ENCODE measurements at places on chromosomes 7 and 10.

DNA sequence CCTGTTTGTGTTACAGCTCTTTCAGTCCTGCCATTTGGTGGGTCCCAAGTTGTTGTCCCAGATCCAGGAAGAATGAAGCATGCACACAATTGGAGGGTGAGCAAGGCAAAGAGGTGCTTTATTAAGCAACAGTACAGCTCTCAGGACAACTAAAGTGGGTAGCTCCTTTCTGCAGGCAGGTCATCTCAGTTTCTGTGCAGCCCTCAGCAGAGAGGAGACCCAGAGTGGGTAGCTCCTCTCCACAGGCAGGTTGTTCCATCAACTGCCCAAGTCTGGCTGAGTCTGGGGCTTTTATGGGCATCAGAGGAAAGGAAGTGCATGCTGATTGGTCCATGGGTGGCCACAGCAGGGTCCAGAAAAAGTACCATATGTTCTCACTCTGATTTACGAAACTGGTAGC, 624.5 kb downstream of the LRMDA start:
- DNase-seq, result no peak

GRCh38 chr10:63940277-63940922, 419.2 kb downstream of the REEP3 start:
- no peak for DNase-seq

GRCh38 chr7:47322731-47323130, 259.2 kb downstream of the TNS3 start:
- no peak for DNase-seq

DNA sequence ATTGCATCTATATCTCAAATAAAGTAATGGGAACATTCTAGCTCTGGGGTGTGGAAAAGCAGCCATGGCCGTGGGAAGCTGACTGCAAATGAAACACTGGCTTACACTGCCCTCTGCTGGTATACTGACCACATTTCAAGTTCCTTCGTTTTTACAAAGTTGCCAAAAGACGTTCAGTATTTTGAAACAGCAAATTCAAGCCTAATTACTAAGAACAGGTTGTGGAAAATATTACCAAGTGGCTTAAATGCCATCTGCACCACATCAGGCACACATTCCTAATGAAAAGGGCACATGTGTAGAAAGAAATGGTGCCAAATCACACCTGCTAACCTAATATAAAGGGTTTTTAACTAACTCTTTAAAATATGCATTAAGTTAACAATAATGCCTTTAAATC, 83.9 kb downstream of the JAZF1 start:
- no peak for DNase-seq

DNA sequence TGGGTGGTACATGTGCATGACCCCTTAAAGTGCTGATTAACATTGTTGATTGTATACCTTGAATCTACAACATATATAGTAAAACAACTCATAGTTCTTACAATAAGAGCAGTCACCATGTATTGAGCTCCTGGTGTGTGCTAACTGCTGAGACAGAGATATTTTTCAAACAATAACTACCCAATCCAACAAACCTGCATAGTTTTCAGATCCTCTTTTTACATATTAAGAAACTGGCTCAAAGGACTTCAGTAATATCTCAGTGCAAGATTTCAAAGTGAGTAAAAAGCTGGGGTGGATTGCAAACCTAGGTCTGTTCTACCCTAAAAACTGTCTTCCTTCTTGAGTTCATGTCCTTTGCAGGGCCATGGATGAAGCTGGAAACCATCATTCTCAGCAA, 272.2 kb downstream of the SNX13 start:
- DNase-seq, result no peak

DNA sequence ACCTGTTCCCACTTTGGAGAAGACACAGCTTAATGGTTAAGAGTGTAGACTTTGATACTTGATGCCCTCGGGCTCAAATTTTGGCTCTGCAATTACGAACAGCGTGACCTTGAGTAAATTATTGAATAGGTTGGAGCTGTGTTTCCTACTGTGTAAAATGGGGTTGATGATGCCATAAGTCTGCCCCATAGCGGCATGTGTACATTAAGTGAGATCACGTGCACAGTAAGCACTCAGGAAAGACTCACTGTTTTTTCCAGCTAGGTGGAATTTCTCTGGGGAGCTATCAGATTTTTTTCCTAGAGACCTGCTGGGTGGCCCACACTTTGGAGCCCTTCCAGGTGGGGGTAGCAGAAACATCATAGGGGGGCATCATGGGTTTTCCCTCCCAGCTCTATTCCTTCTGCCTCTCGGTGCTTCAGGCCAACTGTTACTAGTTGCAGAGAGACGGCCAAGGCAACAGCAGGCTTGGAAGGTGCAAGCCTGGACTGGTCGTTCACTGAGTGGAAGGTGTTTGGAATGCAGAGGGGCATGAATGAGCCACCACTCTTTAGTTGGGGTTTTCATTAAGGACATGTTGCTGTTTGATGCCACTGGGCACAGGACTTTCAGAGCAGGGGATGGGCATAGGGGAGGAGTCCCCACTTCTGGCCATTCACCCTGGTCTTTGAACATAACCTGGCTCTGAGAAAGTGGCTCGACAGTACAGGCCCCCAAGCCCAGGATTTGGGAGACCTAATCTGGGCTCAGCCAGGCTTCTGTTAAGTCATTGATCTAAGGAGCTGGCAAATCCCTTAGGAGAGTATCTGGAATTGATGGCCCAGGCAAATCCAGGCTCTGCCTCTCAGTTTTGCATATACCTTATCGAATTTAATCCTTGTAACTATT, 64.0 kb downstream of the SYPL1 start:
- no peak for DNase-seq

DNA sequence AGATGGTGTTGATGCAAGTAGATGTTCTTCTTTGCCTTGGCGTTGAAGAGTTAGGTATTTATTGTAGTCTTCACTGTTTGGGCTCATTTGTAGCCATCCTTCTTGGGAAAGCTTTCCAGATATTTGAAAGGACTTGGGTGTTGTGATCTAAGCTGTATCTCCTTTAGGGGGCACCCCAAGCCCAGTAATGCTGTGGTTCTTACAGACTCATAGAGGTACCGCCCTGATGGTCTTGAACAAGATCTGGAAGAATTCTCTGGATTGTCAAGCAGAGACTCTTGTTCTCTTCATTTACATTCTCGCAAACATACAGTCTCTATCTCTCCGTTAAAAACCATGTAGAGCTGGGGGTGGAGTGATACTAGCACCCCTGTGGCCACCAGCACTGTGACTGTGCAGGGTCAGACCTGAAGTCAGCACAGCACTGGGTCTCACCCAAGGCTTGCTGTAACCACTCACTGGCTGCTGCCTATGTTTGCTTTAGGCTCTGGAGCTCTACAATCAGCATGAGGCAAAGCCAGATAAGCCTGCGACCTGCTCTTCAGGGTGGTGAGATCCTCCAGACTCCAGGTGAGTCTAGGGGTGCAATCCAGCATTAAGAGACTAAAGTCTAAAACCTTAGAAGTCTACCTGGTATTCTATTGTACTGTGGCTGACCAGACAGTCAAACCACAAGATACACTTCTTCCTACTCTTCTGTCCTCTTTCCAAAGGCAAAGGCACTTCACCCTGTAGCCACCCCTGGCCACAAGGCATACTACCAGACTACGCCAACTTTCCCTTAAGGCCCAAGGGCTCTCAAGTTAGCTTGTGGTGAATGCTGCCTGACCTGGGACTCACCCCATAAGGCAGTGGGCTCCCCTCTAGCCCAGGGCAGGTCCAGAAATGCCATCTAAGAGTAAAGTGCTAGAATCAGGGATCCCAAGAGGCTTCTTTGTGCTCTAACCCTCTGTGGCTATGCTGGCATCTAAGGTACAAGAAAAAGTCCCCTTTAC, 209.7 kb upstream of the TMEM196 start:
- peak; percentile 34 for DNase-seq

GRCh38 chr10:25493122-25493893, 318.5 kb downstream of the GPR158 start:
- peak; percentile 87 for DNase-seq

- no peak for DNase-seq
Observed at GRCh38 chr10:7857262-7857661, 39.0 kb downstream of the TAF3 start.

GRCh38 chr7:41910940-41911600, 208.2 kb upstream of the INHBA start:
- no peak for DNase-seq

DNA sequence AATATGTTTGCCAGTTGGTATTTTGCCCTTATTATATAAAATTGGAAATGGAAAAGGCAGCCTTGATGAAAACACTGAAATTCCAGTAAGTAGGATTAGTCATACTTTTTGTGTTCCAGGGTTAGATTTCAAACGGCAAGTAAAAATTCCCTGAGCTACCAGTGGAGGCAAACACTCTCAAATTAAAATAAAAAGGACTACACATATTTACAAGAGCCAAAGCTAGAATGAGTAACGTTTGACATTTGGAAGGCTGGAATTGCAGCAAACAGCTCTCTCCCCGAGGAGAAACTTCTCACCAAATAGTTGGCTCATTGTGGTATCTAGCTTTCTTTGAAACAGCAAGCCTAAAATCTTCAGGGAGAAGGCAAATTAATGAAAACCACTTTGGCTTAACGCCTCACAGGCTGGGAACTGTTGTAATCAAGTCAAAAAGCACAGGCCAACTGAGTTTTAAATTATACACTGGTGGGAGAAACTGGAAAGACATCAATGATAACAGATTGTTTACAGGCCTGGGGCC, 288.4 kb downstream of the SNX13 start:
- no peak for DNase-seq

- DNase-seq, result no peak
Observed at GRCh38 chr10:7092603-7093002, 318.2 kb downstream of the SFMBT2 start.

DNA sequence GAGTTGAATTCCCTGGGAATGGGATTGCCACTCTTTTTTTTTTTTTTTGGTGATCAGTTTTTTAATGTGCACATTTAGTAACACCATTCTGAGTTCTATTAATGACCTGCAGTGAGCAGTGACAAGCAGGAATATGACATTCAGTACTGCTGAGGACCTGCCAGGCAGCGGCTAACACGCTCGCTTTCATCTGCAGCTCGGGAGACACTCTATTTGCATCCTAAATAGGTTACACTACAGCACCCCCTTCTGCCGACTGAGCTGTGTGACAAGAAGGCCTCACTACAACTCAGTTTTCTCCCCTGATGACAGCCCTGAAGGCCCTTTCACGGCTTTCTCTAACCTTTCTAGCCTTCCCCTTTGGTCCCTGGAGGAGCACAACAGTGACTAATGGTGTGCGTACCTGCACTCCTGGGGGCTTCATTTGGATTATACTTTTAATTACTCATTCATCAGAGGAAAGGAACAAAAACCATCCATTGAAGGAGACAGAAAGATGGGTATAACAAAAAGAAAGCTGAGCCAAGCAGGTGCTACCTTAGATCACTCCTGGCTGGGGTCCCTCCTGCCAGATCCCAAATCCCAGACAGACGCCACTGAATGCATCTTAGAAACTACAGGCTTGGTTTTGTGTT, 872.4 kb downstream of the LRMDA start:
- no peak for DNase-seq

DNA sequence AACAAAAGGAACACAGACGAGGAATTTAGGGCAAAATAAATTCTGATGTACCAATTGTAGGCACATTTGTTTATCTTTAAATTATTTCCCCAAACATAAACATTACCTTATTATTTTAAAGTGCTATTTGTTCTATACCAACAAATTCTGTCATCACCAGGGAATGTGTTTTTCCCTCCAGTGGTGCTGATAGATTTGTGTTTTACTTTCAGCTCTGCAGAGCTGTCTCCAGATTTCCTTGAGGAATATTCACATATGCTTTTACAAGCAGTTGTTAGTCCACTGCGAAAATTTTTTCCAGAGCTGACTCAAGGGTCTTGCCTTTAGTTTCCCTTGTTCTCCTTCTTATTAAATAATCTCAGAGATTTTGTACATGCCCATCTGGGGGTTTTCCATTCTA, 362.8 kb downstream of the PHF14 start:
- no peak for DNase-seq

DNA sequence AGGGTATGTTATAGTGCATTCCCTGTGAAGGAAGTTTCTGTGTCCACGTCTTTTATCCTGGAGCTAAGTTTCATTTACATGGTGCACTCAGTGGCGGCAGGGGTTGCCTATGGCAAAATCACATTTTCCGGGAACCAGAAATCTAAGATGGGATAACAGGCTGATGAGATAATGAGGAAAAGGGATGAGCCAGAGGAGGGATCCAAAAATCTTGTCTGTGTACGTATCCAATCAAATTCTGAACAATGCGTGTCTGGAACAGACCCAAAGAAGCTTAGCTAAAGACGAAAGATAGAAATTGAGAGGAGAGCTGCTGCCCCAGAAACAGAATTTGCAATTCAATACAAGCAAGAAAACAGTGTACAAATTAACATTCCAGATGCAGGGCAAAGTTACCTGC, 16.1 kb downstream of the LANCL2 start:
- DNase-seq, result no peak

- DNase-seq, result no peak
Observed at GRCh38 chr10:31760674-31761081, 168.0 kb downstream of the ARHGAP12 start.

DNA sequence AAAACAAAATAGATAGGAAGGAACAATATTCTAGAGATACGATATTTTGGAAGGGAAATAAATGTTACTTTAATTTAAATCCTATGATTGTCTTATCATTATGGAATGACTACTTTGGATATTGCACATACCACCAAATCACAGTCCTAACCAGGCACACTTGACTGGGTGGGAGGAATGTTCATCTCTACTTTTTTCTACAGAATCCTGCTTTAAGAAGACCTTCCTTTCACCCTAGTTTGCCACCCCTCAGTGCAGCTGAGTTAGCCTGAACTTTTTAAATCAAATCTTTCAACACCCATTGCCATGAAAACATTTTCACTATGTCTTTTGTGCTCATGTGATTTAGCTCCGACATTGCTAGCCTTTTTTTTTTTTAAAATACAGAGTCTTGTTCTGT, 38.1 kb downstream of the RELN start:
- peak; percentile 44 for DNase-seq

- no peak for DNase-seq
Observed at GRCh38 chr10:24625778-24626177, 97.9 kb downstream of the ARHGAP21 start.

- no peak for DNase-seq
Observed at GRCh38 chr10:88111294-88111693, 247.9 kb downstream of the PTEN start.

DNA sequence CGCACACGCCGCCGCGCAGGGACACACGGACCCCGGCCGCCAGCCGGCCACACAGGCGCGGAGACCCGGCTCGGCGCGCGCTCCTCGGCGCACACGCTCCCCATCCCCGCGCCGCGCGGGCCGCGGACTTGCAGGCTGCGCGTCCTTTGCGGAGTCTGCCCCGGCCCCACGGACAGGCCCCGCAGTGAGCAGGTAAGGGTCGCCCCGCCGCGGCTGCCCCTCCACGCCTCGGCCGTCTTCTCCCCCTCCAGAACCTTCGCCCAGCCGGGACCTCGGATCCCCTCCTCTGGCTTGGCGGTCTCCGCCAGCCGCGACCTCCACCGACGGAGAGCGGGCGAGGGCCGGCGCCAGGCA, 356 bp downstream of the ADCYAP1R1 start:
- no peak for DNase-seq
